Stimulated activated CD8-positive, alpha-beta memory T cell treated with anti-CD3 and anti-CD28 coated beads, Interleukin-4, amount 100 ng/mL, for 48 hours (primary cell): ENCODE measurements at places on chromosomes 13 and 19.

DNA sequence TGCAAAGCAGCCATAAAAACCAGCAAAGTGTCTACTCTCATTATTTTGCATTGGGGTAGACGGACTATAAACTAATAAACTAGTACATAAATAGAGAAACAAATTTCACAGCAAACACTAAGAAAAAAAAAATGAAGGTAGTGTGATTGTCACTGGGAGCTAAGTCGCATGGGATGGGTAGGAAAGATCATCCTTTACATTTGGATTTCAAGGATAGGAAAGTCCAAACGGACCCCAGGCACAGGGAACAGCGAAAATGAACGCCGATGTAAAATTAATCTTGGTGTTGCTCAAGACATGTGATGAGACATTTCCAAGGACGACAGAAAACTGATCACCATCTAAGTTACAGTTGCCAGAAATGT is 690 bp upstream of the SGTA start:
- no peak for DNase-seq

- no peak for DNase-seq
Observed at GRCh38 chr13:101451641-101452040, 834 bp upstream of the ITGBL1 start.

DNA sequence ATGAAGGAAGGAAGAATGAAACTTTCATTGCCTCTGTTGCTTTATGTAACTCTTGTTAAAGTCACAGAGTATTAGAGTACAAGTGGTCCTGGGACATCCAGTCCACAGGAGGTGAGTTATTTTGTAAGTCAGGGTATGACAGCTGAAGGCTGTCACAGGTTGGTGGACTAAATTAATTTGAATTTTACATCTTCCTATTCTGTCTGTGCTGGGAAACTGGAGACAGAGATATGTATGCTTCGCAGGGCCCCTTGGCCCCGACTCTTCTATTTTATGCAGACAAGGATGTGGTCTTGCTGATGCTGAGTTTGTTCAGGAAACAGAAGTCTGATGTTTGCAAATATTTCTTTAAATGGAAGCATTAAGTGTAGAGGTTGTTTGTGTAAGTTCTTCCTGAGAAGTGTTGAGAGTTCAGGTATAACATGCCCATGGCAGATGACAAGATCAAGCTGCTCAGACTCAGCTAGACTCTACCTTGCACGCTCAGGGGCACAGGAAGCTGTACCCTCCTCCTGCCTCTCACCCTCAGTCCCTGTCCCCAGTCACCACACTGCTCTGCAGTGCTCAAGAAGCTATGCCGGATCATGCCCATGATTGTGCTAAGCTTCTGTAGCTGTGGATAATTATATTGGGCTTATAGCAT is 23.4 kb downstream of the RASL11A start:
- DNase-seq = no peak

DNA sequence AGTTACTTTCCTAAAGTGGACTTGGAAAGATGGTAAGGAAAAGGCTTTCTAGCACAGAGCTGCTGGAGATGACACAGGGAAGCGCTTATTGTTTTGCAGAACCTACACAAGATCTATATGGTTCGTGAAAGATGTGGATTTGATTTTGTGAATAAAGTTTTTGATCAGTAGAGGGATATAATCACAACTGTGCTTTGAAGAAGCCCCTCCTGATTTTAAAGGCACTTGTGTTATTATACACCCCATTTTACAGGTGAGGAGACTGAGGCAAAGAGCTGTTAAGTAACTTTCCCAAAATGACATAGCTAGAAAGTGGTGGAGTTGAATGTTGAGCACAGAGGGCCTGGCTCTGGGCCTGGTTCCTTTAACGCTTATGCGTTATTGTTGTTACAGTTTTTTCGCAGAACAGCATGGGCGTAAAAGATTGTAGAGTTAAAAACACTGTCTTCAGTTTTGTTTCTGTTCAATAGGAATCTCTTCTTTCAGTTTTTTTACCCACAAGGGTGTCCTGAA is 1.4 kb downstream of the TDRD3 start:
- DNase-seq = no peak

- no peak for DNase-seq
Observed at GRCh38 chr19:45553464-45553863, 31.1 kb downstream of the OPA3 start.

- no peak for DNase-seq
Observed at GRCh38 chr13:75513271-75513670, 24.4 kb downstream of the COMMD6 start.

- no peak for DNase-seq
Observed at GRCh38 chr19:38682872-38683392, 35.5 kb downstream of the ACTN4 start.

GRCh38 chr19:48705431-48705830 is 9.7 kb downstream of the FUT2 start:
- DNase-seq = no peak

DNA sequence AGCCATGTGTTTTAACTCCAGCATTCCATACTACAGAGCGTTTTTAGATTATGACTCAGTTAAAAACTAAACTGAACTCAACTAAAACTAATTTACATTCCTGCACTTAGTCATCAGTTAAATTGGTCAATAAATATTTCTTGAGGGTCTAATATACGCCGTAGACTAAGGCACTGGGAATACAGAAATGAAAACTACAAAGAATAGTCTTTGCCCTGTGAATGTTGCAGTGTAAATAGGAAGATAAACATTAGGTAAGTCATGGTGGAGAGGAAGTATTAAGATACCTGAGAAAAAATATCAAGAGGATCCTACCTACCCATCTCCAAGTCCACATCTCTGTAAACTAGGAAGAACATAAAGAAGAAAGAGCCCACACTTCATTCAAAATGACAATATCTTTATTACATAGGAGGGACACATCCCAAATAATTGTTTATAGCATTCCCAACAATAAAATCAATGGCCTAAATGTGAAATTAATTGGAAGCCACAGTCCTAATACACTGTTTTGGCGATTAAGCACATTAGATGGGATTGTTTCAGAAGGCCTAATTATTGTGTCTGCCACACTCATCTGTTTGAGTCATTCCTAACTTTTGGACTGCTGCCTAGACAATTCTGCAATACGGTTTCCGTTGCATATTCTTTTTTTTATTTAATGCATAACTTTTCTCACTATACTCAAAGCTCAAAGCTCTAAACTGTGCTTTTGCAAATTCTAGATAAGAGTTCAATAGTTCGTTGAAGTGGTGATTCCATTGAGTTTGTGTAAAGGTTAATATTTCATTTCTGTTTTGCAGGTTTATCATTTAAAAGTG is 52.9 kb downstream of the MBNL2 start:
- no peak for DNase-seq

- DNase-seq = no peak
Observed at GRCh38 chr19:9523885-9524474, 14.5 kb downstream of the ZNF426 start.

DNA sequence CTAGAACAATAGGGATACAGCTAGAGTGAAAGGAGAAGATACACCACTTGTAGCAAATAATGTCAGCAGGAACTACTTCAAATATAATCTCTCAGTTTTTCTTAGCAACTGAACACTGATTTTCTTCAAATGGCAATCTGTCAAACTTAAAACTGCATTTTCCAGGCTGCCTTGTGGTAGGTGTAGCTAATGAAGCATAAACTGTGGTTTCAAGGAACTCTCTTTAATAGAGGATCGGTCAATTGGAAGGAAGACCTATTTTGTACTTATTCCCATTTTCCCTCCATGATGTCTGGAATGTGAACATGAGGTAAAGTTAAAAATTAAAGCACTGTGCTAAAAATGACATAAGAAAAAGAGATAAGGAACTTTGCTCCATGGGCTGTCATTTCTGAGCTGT is 1261.9 kb downstream of the PCDH17 start:
- DNase-seq = no peak

- peak; percentile 94 for DNase-seq
Observed at GRCh38 chr19:49983645-49984229, 22.8 kb upstream of the SIGLEC11 start.

DNA sequence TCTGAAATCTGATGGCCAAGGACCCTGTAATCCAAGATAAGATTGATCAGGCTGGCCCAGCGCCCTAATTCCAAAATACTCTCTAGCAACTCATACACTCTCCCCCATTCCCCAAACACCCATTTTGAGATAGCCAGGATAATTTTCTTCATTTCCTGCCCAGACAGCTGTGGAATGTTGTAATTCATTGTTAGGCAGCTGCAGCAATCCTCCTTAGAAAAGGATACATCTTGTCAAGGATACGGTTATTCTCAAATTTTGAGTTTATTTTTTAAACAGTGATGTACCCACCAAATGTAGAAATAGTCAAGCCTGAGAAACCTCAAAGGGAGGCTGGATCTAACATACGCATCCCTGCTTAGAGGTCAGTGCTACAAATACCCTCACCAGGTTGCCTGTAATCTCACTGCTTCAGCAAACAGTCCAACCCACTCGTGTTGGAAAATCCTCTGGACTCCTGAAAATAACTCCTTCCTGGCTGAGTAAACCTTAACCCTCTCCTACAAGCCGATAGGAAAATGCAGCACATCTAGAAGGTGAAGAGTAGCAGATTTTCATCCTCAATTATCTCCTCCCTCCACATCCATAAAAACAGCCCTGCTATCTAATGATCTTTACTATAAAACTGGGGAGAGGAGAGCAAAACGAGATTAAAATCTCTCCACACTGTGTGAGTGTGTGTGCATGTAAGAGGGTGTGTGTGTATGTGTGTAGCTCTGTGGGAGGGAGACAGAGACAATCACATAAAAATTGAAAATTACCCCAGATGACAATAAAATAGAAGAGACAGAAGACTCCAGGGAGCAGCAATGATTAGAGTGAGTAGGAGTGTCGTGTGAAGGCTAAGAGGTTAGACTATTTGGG is 683.1 kb downstream of the DIAPH3 start:
- no peak for DNase-seq

DNA sequence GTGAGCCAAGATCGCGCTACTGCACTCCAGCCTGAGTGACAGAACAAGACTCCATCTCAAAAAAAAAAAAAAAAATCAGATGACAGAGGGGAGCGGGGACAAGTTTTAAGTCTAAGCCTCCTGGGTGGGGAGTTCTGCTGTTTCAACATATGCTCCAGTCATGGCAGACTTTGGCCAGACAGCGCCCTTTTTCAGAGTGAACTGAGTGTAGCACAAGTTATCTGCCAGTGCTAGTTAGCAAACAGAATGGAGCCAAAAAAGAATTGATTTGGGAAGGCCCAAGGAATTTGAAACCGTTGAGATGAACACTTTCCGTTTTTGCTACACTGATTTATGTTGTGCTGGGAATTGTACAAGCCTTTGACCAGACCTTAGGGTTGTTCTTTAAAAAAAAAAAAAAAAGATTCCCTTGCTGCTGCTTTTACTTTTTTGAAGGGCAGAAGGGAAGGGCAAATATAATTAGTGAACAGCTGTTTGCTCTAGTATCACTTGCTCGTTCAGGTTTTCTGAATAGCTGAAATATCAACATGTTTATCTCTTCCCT is 5.7 kb downstream of the ACTN4 start:
- no peak for DNase-seq

- no peak for DNase-seq
Observed at GRCh38 chr19:939922-940321, 14.1 kb downstream of the ARID3A start.

- no peak for DNase-seq
Observed at GRCh38 chr13:114022876-114023275, 49.0 kb upstream of the C13orf46 start.

- no peak for DNase-seq
Observed at GRCh38 chr19:28429356-28429755, 783.6 kb downstream of the UQCRFS1 start.

DNA sequence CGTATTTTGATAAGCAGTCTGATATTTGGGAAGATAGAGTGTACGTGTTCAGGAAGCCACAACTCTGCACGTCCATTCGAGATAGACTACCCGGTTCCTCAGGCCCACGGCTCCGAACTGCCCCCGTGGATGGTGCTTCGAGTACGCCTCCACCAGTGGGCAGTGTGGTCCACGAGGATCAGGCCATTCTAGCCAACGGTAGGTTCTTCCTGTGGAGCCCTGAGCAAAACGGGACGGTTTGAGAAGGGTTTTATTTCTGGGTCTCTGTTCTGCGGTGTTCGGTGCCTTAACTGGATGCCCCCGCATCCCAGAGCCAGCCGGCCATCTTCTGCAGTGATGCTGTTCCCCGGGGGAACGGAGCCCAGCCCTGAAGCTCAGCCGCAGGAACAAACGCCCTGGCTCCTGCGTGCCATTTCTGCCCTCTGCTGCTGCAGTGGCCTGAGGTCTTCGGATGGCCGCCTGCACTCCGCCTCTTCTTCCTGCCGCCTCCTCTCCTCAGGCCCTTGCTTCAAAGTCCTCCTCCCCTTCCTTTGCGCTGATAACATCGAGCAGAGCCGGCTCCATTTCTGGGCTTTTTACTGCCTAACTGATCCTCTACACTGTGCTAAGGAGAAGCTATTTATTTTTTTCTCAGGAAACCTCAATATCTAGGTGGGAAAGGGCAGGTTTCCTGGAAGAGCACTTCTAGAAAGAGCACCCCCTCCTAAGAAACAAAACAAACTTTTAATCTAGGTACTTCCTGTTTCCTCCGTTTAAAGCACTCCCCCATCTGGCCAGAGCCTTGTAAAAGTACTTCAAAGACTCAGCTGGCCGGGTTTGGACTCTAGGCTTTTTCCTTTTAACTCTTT is 36.2 kb upstream of the SLC46A3 start:
- DNase-seq = no peak

DNA sequence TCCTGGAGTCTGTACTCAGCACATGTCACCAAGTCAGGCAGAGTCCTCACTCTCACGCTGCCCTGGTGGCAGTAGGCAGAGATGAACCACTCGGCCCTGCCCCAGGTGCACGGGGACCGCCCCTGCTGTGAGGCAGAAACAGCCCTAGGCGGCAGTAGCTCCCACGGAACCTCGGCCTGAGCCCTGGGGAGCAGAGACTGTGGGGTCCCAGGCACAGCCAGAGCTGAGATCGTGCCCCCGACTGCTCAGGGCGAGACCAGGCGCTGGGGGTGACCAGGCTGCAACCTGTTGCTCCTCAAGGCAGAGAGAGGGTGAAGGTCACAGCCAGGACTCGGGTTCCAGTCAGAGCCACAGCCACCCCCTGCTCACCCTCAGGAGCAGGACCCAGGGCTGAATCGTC is 34.9 kb downstream of the AP1M1 start:
- DNase-seq = no peak

DNA sequence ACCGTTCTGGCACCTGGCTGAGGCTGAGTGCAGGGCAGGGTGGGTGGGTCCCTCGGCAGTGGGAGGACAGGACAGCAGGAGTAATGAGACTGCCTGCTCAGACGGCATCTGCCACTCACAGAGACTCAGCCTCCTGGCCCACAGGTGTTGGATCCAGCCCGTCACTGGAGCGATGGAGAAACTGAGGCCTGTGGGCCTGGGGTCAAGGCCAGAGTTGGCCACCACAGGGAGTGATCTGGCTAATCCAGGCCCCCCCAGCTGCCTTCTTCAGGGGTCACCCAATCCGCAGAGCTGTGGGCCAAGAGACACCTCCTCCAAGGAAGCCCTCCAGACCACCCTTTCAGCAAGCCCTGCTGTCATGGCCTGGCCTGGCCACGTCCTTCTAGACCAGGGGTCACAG is 103.7 kb upstream of the VSTM2B start:
- DNase-seq = no peak
